RKO (cell line): ENCODE measurements at places on chromosomes 3 and 15.

- DNase-seq, result no peak
Measured at GRCh38 chr15:80159811-80160569, 7.2 kb downstream of the FAH start.

GRCh38 chr15:87971076-87971475 is 285.5 kb downstream of the NTRK3 start:
- no peak for DNase-seq

GRCh38 chr15:77659350-77660321 is 26.9 kb upstream of the LINGO1 start:
- DNase-seq, result peak; percentile 46

GRCh38 chr3:127254033-127254644 is 33.7 kb downstream of the PRR20G start:
- no peak for DNase-seq

- DNase-seq, result no peak
Measured at GRCh38 chr3:115254492-115255196, 107.6 kb upstream of the ZBTB20 start.

GRCh38 chr3:69409831-69410230 is 23.9 kb upstream of the FRMD4B start:
- DNase-seq, result no peak

DNA sequence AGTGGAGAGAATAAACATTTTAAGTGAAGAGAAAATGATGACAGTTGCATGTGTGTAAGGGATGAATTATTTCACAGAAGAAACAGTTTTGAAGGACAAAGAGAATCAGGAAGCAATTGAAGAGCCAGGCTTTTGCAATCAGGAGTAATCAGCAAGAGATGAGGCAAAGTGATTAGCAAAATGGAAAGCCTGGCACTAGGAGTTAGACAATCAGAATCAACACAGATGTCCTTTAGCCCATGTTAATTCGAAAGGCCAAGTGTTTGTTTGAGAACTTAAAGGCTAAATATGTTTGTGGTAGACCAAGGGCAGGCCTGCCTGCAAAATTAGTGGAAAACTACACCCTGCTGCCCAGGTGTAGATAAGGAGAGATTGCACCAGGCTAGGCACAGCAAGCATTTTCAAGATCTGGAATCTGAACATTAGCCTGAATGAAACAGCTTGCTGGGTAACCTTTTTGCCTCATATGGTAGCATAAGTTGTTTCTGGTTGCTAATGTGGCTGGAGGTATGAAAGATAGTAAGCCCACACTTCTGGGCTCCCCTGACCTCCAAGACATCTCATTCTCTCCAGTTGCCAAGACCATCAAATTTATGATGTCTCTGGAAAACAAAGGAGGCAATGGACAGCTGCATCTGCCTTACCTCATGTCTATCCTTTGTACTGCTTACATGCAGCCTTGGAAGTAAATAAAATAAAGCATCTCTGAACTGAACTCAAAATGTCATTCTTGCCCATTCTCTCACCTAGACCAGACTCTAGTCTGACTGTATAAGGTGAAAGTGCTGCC is 22.0 kb upstream of the LEKR1 start:
- DNase-seq, result no peak
